PC-3 (cell line): ENCODE measurements at places on chromosomes 1 and 21. TPM values are rescaled to one million over a fixed set of nuclear protein-coding genes. Genes with fewer than 3 reads are reported as not detected.
A peak's percentile ranks its signal among the peaks of the same experiment; 100 is the strongest.

DNA sequence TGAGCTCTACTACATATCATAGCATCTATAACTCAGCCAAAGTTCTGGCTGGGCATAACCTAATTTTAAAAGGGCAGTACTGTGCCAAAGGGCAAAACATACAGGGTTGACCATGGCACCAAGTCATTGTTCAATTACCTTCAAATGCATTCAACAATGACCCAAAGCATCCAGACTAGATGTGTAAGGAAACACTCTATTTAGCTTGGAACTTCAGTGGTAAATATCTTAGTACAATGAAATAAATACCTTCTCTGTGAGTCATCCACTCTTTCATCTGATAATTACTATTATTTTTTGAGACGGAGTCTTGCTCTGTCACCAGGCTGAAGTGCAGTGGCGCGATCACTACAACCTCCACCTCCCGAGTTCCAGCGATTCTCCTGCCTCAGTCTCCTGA is 70.0 kb downstream of the NVL start:
- no peak overlapping the region for H3K27ac ChIP-seq
- no peaks in the 10 kb centered on the region for H3K27me3 ChIP-seq
- peaks cover 12% of the 10 kb centered on the region for H3K4me1 ChIP-seq
- H3K4me3 ChIP-seq: no peak overlapping the region
- peaks cover 6% of the 10 kb centered on the region; the same call in 1 of the 2 replicates for H3K36me3 ChIP-seq

DNA sequence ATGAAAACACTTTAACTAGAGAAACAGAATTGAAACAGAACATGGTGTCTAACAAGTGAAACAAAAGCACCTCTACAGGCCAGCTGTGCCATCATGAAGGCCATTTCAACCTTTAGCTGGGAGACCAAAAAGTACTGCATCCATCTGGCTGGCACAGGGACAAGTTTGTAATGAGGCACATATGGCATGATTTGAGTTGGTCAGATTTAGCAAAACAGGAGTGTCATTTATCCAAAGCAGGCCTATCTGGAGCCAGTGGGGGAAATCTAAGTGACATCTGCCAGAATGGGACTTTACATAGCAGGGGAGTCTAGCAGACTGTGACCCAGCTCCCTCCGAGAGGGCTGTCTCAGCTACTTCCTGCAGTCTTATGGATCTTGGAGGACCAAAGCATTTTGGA is 51.9 kb downstream of the DNTTIP2 start:
- no peak for DNase-seq
- H3K4me3 ChIP-seq: no peak overlapping the region
- H3K36me3 ChIP-seq: no peaks in the 10 kb centered on the region; the same call in 1 of the 2 replicates
- H3K27ac ChIP-seq: no peak overlapping the region

GRCh38 chr1:212119397-212119837 is 83.9 kb downstream of the DTL start:
- no peak overlapping the region for H3K4me3 ChIP-seq
- H3K27me3 ChIP-seq: no peaks in the 10 kb centered on the region

- peak overlapping the region; percentile 28; the same call in 1 of the 2 replicates for H3K27ac ChIP-seq
- no peak overlapping the region for H3K4me3 ChIP-seq
- no peaks in the 10 kb centered on the region for H3K27me3 ChIP-seq
- peaks cover 3% of the 10 kb centered on the region for H3K36me3 ChIP-seq
Measured at GRCh38 chr1:24640288-24640687, 2.8 kb upstream of the SRRM1 start.

DNA sequence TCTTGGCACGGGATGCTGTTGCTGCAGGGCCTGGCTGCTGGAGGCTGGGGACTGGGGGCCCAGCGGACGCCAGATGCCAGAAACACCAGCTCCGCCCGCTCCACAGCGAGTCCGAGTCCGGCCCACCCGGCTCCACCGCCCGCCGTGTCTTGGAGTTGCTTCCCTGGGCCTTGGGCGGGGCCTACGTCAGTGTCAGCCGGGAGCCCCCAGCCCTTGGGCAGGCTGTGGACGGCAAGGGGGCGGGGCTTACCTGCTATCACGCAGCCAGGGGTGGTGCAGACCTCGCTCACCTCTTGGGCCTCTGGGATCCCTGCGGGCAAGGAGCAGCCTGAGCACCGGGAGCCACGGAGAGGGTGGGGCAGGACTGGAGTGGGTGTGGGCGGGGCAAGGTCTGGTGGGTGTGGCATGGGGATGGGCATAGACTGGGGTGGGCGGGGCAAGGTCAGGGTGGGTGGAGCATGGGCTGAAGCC is 21.8 kb downstream of the MMEL1 start:
- DNase-seq: peak; percentile 32
- H3K27ac ChIP-seq: no peak overlapping the region
- H3K4me1 ChIP-seq: no peaks in the 10 kb centered on the region
- H3K4me3 ChIP-seq: no peak overlapping the region
- no peaks in the 10 kb centered on the region for H3K36me3 ChIP-seq

DNA sequence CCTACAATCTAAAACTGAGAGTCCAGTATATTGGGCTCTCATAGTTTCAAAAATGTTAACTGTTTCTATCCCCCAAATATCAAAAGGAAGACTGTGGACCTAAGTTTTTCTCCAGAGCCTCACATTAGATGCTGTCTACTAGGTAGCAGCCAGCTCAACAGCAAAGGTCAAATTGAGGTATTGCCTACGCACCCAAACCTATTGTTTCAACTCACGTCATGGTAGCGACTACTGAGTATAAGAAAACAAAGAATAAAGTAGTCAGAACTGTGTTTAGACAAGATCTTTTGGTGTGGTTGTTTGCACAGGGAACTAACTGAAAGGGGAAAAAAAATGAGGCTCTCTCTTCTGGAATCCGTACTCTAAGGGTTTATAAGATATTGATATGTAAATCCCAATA is 173.2 kb downstream of the LBR start:
- no peak overlapping the region for H3K27ac ChIP-seq
- H3K27me3 ChIP-seq: no peaks in the 10 kb centered on the region
- H3K4me1 ChIP-seq: 0 out of 2 replicates have a peak, but pooled peaks cover 12% of the 10 kb centered on the region
- no peaks in the 10 kb centered on the region for H3K36me3 ChIP-seq
- no peak overlapping the region for H3K4me3 ChIP-seq

DNA sequence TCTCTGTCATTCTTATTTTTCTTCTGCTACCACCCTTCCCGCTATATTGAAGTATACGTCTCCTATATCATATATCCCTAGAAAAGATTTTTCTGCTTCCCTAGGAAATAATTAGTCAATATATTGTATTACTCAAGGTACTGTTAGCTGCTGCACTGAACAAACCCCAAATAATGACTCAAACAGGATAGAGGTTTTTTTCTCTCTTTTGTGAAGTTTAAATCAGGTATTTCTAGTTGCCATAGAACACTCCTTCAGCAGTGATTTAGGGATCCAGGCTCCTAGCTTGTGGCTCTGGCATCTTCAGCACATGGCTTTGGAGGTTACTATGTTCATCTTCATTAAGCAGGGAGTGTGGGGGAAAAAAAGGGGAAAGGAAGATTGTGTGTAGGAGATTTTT is 18.1 kb downstream of the SYT14 start:
- H3K27ac ChIP-seq: peak overlapping the region; percentile 63
- H3K27me3 ChIP-seq: no peaks in the 10 kb centered on the region
- H3K36me3 ChIP-seq: no peaks in the 10 kb centered on the region
- H3K4me3 ChIP-seq: no peak overlapping the region

DNA sequence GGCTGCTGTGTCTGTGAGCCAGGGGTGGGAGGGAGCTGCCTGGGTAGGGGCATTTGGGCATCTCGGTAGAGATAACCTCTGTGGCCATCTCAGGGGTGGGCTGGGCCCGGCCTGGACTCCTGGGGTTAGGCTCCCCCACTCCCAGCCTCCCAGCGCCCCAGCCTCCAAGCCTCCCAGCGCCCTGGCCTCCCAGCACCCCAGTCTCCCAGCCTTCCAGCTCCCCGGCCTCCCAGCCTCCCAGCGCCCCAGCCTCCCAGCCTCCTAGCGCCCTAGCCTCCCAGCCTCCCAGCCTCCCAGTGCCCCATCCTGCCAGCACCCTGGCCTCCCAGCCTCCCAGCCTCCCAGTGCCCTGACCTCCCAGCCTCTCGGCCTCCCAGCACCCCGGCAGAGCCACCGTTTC is 85.1 kb upstream of the TTC34 start:
- DNase-seq: no peak
- no peaks in the 10 kb centered on the region for H3K36me3 ChIP-seq
- H3K27me3 ChIP-seq: peaks cover 95% of the 10 kb centered on the region
- no peak overlapping the region for H3K27ac ChIP-seq
- H3K4me1 ChIP-seq: no peaks in the 10 kb centered on the region

DNA sequence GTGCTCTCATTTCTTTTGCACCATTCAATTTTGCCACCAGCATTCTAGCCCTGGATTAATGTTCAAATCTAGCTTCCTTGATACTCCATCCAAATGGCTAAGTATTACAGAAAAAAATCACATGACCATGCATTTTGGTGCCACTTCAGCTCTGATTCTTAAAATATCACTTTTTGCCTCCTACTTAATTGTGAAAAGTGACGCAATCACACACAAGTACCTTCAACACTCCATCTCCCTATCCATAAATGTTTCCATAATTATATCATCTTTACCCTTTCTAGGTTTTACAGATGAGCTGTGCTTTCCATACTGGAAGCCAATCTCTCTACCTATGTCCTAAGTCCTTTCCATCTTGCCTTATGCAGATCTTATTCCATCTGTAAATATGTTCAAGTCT is 16.0 kb downstream of the CRYZ start:
- no peak for DNase-seq
- no peak overlapping the region for H3K4me3 ChIP-seq
- H3K36me3 ChIP-seq: peaks cover 48% of the 10 kb centered on the region
- no peaks in the 10 kb centered on the region for H3K27me3 ChIP-seq

DNA sequence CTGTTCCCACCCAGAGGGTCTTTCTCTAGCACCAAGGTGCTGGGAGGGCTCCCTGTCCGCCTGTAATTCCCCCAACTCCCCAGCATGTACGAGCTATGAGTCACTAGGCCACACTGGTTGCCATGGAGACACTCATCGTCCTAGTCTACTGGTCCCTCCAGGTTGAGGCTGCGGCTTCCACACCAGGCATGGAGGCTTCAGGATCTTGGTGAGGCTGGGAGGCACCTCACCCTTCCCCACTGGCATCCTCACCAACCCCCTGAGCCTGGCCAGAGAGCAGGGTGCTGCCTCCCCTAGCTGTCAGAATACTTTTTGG is 75.6 kb upstream of the KAZN start:
- DNase-seq: peak; percentile 86
- peaks cover 43% of the 10 kb centered on the region for H3K4me1 ChIP-seq
- no peaks in the 10 kb centered on the region for H3K27me3 ChIP-seq
- peak overlapping the region; percentile 71 for H3K27ac ChIP-seq

GRCh38 chr1:46749921-46750404 is 31.0 kb upstream of the EFCAB14 start:
- peaks cover 19% of the 10 kb centered on the region for H3K4me1 ChIP-seq
- no peaks in the 10 kb centered on the region for H3K36me3 ChIP-seq
- peak; percentile 18 for DNase-seq
- H3K27me3 ChIP-seq: peaks cover 9% of the 10 kb centered on the region; the same call in 1 of the 2 replicates
- H3K27ac ChIP-seq: peak overlapping the region; percentile 30

DNA sequence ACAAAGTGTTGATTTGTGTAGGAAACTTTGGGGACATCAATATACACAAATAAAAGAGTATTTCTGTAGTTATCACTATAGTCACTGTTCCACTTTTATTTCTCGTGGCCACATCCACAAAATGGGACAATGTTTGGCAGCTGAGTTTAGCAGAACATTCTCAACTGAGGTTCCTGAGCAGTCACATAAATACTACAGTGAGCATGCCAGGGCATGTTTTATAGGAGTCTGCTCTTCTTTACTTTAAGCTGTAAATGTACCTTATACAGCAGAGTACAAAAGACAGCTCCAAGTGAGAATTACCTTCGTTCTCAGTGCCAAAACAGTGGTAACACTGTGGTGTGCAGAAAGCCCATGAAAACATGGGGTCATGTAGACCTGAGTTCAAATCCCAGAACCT is 5.0 kb downstream of the BTG3 start:
- no peak overlapping the region for H3K27ac ChIP-seq
- peaks cover 30% of the 10 kb centered on the region for H3K4me1 ChIP-seq
- no peaks in the 10 kb centered on the region; the same call in 1 of the 2 replicates for H3K27me3 ChIP-seq
- 0 out of 2 replicates have a peak, but pooled peaks cover 2% of the 10 kb centered on the region for H3K36me3 ChIP-seq
- no peak for DNase-seq
- no peak overlapping the region for H3K4me3 ChIP-seq

- no peaks in the 10 kb centered on the region for H3K27me3 ChIP-seq
- DNase-seq: no peak
- no peak overlapping the region for H3K4me3 ChIP-seq
- H3K4me1 ChIP-seq: peaks cover 12% of the 10 kb centered on the region
- no peak overlapping the region for H3K27ac ChIP-seq
Measured at GRCh38 chr1:44008259-44008658, 16.9 kb downstream of the CCDC24 start.

DNA sequence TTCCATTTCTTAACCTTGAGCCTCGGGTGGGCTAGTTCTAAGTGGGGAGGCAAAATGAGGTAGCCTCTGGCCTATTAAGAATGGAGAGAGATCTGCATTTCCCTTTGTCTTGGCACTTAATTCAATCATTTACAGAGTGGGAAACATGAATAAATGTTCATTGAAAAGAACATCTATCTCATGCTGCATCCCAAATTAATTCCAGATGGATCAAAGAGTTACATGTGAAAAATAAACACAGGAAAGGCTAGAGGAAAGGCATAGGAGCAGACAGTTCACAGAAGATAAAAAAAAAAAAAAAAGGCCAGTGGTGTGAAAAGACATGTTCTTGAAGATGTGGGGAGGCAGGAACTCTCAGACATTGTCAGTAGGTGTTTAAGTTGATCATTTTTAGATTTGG is 35.7 kb upstream of the EPS8L3 start:
- H3K4me3 ChIP-seq: no peak overlapping the region
- no peak overlapping the region for H3K27ac ChIP-seq
- H3K36me3 ChIP-seq: no peaks in the 10 kb centered on the region
- 0 out of 2 replicates have a peak, but pooled peaks cover under 1% of the 10 kb centered on the region for H3K4me1 ChIP-seq

DNA sequence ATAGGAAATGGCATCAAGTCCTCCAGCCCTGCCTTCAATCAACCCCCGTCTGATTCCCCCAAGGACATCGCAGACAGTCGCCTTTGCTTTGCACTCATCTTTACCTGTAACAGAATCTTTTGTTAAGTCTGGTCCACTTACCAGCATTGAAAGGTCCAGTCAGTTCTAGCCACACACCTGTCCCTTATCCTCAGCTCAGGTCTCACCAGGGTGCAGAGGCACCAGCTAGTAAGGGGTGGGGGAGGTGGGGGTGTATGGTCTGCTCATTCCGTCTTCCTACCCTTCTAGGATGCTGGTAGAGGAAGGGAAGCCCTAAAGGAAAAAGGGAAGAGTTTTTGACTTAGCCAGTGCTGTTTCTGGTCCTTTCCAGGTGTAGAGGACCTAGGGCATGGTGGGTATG is 427.7 kb downstream of the MATN1 start:
- no peaks in the 10 kb centered on the region for H3K27me3 ChIP-seq
- no peak for DNase-seq
- no peak overlapping the region for H3K27ac ChIP-seq
- no peaks in the 10 kb centered on the region for H3K4me1 ChIP-seq

- H3K27ac ChIP-seq: no peak overlapping the region
- DNase-seq: no peak
- H3K27me3 ChIP-seq: no peaks in the 10 kb centered on the region
- H3K36me3 ChIP-seq: no peaks in the 10 kb centered on the region
- H3K4me1 ChIP-seq: peaks cover 15% of the 10 kb centered on the region
Measured at GRCh38 chr1:154611150-154611862, 3.3 kb upstream of the ADAR start.

ELAVL4 gene
- total RNA-seq: not detected in 2 replicates

ZBED6 gene
- total RNA-seq: 12.9 and 13.1 TPM in 2 replicates

MRPL9 gene
- total RNA-seq: 229 and 260 TPM in 2 replicates

CR1L gene
- total RNA-seq: not detected in 2 replicates

CR1 gene
- total RNA-seq: not detected in 2 replicates

COL24A1 gene
- 0.07 and 0.17 TPM in 2 replicates for total RNA-seq

TNNI3K gene
- total RNA-seq: not detected in 2 replicates

PDPN gene
- 0.29 and 0.47 TPM in 2 replicates for total RNA-seq

SLC44A3 gene
- 6.3 and 9.2 TPM in 2 replicates for total RNA-seq

CDCA8 gene
- total RNA-seq: 30.1 and 31.8 TPM in 2 replicates

KRTAP19-3 gene
- not detected in 2 replicates for total RNA-seq

PRCC gene
- total RNA-seq: 103 TPM in 2 replicates

STUM gene
- total RNA-seq: 0.40 and 0.58 TPM in 2 replicates
